ENCODE measurements at places on chromosomes 16 and 17.
A peak's percentile ranks its signal among the peaks of the same experiment; 100 is the strongest.

DNA sequence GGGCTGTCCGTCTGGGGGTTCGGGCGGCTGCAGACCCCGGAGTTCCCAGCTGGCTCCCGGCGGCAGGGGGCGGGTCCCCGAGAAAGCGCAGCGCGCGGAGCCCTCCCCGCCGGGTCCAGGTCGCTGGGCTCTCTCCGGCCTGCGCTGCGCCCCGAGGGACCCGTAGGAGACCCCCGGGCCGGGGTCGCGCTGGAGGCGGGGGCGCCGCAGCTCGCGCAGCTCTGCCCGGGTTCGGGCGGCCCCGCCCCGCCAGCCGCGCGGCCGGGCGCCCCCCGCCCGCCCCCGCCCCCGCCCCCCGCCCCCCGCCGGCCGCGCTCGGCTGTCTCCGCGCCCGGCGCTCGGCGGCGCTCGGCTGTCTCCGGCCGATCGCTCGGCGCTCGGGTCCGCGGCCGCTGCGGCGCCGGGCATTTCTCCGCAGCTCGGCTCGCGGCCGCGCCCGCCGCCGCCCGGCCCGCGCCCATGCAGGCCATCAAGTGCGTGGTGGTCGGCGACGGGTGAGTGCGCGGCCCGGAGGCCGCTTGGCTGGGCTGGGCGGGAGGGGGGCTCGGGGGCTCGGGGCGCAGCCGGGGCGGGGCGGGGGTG, at the start of gene RAC3:
Gene RAC3, plus strand, starts transcription at position 376 of the 582 bp plus-strand sequence. Its CDS starts 84 bp downstream, at position 460.
- DNase-seq: no peak

DNA sequence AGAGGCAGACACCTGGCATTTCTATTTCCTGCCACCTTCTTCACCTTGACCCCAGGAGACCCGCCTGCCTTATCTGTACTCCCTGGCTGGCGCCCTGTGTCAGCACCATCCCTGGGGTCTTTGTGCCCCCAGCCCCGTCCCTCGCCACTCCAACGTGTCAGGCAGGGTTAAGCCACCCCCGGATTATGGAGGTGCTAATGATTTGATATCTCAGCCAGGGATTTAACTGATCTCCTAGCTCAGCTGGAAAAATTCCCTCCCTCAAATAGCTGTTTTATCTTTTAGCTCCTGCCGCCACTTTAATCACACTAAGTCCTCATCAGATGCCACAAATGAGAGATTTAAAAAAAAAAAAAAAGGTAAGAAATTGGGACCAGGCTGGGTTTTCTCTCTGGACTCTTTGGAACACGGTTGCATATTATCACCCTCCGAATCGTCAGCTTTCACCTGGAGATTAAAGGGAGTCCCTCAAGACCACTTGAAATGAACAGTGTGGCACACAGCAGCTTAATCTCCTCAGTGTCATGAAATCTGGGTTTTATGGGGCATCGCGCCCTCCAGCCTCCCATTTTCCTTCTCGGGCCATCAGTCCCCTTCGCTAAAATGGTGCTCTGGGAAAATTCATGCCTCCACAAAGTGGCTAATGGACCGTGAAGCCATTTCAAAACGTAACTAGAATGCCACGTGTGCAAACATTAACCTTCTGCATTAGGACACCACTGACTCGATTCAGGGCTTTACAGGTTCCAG, 26.2 kb upstream of the WFDC1 start:
- no peak for DNase-seq

GRCh38 chr16:66849021-66849420, 4.8 kb downstream of the CA7 start:
- no peak for DNase-seq

- no peak for DNase-seq
These were observed 22.6 kb upstream of the AXIN2 start for GRCh38 chr17:65583921-65584603.

GRCh38 chr17:48179071-48179945, 71.7 kb downstream of the SNX11 start:
- DNase-seq: no peak

DNA sequence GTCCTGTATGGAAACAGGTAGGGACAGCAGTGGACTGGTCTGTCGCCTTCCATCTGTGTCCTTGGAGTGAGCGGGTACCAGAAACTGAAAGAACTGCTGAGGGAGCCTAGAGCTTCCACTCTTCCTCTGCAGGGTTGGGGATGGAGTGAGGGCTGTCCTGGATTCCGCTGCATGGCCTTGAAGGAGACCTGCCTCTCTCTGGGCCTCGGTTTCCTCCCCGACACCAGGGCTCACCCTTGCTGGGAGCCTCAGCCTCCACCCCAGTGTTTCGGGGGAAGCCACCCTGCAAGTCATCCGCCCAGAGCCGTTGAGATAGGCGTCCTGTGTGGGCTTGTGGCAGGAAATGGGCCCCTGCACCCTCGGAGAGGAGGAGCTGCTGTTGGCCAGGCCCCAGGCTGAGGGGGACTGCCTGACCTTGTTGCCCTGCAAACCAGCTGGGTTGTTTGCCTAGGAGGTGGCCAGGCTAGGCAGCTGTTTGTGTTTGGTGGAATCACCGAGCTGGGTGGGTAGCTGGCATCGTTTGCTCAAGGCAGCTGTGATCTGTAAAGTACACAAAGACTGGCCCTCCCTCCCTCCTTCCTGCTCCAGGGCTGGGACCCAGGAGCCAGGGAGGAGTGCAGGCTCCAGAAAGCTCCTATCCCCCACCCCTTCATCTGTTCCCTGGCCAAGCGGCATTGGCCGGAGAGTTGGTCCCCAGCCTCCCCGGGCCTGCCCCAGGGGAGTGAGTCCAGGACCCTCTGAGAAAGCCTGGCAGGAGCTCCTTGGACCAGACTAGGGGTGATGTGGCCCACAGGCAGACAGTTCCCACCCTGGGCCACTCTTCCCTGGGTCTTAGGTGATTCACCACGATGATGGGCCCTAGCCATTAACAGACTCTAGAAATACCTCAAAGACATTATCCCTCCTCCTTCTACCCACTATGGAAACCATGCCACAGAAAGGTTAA, 1.3 kb downstream of the RAB37 start:
- peak; percentile 92 for DNase-seq

- no peak for DNase-seq
These were observed 15.9 kb downstream of the SOX9 start for GRCh38 chr17:72136692-72137091.

GRCh38 chr17:80184423-80184714, 14.5 kb downstream of the CARD14 start:
- no peak for DNase-seq

GRCh38 chr17:73013301-73013700, 79.2 kb downstream of the SLC39A11 start:
- DNase-seq: no peak

DNA sequence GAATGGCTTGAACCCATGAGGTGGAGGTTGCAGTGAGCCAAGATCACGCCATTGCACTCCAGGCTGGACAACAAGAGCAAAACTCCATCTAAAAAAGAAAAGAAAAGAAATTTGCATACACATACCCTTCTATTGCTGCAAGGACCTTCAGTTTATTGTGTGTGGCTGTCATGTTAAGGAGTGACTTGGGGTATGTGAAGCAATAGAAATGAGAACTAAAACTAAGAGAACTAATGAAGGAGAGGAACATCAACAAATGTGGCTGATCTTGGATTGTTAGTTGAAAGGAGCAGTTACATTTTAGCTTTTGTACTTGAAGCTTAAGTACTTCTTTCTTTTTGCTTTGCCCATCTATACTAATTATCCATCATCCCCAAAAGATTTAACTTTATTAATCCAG, 12.7 kb upstream of the NSRP1 start:
- no peak for DNase-seq

DNA sequence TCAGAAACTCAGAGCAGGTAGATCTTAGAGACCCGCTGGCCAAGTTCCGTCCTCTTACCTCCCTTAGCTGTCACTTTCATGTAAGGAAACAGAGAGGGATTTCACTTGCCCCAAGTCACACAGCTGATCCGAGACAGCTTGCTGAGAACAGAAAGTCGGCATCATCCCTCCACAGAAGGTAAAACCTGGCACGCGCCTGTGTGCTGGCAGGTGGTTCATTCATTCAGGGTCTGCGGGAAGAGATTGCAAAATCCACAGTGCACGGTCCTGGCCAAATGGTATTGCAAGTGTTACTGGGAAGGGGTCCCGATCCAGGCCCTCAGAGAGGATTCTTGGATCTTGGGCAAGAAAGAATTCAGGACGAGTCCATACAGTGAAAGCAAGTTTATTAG, 139.4 kb upstream of the RPH3AL start:
- no peak for DNase-seq

DNA sequence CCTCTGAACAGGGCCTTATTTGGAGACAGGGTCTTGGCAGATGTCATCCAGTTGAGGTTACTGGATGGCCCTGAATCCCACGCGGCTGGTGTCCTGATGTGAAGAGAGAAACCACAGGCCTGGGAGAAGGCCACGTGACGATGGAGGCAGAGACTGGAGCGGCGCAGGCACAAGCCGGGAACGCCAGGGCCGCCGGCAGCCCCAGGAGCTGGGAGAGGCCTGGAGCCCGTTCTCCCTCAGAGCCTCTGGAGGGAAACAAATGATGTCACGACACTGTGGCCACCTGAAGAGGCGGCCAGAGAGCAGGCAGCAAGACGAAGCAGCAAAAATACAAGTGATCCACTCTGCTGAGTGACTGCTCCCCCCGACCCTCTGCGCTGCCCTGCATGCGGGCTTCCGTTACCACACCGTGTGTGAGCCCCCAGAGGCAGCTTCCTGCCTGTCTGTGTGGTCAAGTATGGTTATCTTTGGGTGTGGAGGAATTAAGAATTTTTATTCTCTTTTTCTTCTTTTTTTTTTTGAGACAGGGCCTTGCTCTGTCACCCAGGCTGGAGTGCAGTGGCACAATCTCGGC, 11.6 kb downstream of the CD7 start:
- DNase-seq: no peak

- DNase-seq: no peak
These were observed 1.3 kb upstream of the SCN4A start for GRCh38 chr17:63973930-63974593.

DNA sequence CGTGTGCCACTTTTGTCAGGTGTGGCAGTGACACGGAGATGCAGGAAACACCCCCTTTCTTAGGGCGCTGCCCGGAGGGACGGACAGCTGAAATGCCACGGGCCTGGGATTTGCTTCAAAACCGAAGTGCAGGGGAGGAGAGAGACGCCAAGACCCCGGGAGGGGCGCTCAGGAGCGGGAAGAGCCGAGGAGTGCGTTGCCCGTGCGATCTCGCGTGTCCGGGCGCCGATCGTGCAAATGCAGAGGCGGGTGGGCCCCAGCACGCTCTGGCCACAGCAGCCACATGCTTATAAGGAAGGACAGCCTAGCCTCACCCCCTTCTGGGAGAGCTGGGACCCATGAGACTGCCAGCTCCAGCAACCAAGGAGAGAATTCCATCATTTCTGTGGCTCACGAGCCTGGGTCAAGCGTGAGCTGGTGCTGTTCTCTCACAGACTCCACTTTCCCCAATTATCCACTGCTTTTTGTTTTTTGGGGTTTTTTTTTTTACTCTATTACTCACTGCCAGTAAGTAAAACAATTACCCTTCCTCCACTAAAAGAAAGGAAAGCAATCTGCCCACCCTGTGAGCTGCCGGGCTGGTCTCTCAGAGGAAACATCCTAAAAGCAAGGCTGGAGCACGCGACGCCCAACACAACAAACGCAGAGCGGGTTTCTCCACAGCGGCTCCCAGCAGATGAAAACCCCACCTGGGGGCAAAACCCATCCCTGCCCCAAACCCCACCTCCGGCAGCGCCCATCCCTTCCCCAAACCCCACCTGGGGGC, 27.2 kb upstream of the C16orf95 start:
- DNase-seq: no peak

GRCh38 chr17:71423871-71424546, 696.8 kb upstream of the SOX9 start:
- no peak for DNase-seq

- DNase-seq: no peak
These were observed 443.3 kb downstream of the HAPSTR1 start for GRCh38 chr16:9534759-9535158.

DNA sequence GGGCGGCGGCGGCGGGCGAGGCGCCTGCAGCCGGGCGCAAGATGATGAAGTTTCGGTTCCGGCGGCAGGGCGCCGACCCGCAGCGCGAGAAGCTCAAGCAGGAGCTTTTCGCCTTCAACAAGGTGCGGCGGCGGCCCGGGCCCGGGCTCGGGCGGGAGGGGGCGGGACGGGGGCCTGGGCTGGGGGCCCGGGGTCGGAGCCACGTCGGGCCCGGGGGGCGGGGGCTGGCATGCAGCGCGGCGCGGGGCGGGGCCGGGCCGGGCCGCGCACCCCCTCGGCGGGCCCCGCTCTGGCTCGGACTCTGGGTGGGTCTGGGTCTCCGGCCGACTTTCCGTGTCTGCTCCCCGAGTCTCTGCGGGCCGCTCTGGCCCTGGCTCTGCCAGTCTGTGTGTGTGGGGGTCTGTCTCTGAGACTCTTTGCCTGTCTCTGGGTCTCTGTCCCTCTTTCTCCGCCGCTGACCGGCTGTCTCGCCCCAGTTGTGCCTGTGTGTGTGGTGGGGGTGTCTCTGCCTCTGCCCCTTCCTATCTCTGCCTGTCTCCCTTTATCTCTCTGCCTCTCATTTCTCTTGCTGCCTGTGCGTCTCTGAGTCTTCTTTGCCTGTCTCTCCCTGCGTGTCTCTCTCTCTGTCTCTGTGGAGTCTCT, 328 bp downstream of the LLGL1 start:
- no peak for DNase-seq

GRCh38 chr16:84484579-84485254, 19.7 kb downstream of the MEAK7 start:
- no peak for DNase-seq

- no peak for DNase-seq
These were observed 25.6 kb downstream of the ITGB3 start for GRCh38 chr17:47279062-47279801.

DNA sequence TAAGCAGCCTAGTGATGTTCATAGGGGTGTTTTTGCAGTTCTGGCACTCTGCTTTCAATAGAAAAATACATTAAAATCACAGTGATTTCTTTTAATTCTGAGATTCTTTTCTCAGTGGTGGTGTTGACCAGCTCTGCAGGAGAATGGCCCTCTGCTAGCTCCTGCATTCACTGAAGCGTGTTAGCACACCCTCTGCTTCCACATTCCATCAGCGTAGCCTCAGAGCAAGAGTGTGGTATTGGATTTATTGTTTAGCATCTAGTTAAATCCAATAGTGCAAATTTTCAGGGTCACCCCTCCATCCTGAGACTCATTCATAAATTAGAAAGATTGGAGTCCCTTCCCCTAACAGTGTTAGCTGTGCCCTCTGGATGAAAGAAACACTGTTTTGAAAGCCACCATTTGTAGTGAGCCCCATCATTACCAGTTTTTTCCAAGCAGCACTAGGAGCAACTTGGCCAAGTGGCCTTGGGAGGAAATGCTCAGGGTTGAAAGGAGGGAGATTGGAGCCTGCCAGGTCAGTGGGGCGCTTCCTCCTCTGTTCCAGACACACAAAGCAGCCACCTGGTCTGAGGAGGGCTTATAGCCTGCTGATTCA, 45.7 kb downstream of the B9D1 start:
- DNase-seq: no peak
